ENCODE measurements at places on chromosomes 2 and 18. TPM values are rescaled to one million over a fixed set of nuclear protein-coding genes. Genes with fewer than 3 reads are reported as not detected.

ANO7 gene
- 1.3 TPM for total RNA-seq

EML6 gene
- total RNA-seq: 1.2 TPM

GRCh38 chr2:217722883-217723472, 279.8 kb downstream of the TNS1 start:
- no peak for DNase-seq

DNA sequence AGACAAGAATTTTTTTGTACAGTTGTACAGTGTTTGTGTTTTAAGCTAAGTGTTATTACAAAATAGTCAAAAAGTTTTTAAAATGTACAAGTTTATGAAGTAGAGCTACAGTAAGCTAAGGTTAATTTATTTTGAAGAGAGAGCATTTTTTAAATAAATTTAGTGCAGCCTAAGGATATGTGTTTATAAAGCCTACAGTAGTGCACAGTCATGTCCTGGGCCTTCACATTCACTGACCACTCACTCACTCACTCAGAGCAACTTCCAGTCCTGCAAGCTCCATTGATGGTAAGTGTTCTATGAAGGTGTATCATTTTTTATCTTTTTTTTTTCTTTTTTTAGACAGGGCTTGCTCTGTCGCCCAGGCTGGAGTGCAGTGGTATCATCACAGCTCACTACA, 44.2 kb downstream of the SFXN5 start:
- DNase-seq: peak; percentile 21

DNA sequence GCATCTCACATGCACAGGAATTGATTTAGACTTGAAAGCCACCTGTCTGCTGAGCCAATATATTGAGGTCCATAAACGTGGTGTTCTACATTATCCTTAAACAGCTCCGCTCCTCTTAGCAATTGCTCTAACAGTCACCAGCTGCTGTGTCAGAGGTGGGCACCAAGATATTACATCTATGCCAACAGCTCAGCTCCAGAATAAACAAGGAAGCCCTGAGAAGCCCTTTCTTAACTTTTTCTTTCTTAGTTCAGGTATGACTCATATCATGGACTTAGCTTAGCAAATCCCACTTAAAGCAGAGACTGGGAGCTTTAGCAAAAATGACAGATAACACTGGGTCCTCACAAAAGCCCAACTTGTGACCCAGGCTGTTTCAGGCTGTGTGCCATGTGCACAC, 436.6 kb downstream of the IRS1 start:
- DNase-seq: no peak

Data from right atrium auricular region (tissue), 2 donors.